Right renal cortex interstitium (tissue), 3 donors: ENCODE measurements at places on chromosomes 6 and 20.
A peak's percentile ranks its signal among the peaks of the same experiment; 100 is the strongest.

- no peak for DNase-seq
Observed at GRCh38 chr6:82882363-82883023, 183.1 kb downstream of the UBE3D start.

DNA sequence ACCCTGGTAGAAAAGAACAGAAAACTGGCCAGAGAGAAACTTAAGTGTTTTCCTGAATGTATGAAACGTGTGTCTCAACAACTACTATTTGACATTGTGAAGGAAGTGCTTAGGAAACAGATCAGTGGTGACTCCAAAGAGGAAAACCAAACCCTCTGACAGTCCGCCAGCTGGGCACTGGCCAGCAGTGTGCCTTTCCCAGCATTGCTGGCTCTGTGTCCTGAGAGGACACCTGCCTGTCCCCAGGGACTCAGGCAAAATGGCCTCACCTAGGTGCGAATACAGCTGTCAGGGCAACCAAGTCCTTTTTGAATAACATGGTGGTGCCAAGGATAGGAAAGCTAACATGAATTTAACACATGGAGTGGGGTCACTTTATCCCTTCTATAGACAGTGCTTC lies 72.5 kb downstream of the NDUFAF5 start:
- DNase-seq, result no peak

DNA sequence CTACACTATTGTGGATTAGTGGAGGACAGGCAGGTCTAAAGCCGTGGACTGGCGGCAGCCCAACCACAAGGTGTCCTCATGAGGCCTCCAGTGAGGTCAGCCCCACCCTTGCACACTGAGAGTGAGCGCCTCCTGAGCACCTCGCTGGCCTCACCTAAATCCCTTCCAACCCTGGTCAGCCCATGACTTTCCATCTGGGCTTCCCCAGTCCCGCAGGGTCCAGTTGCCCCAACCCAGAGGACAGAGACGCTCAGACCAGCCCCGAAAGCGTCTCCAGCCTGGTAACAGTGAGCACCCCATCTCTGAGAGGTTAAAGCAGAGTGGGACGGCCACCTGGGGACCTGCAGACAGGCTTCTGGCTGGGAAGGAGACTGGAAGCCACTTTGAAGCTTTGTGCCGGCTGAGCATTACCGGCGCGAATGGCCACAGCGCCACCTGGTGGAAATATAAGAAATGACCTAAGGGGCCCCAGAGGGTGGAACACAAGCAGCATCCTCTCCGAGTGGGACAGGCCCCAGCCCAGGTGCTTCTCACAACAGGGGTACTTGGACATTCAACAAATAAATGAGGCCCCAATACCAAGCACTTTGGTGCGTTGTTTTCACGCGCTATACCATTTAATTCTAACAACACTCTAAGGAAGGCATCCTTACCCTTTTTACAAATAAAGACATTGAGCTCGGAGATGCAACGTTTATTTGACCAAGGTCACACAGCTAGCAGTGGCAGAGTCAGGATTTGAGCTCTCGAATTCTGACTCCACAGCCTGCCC lies 65.7 kb upstream of the TOP1 start:
- peak; percentile 41 for DNase-seq

- no peak for DNase-seq
Observed at GRCh38 chr6:36719126-36719525, 21.5 kb downstream of the RAB44 start.

GRCh38 chr20:52242237-52243230 lies 51.0 kb upstream of the ZFP64 start:
- DNase-seq, result no peak

DNA sequence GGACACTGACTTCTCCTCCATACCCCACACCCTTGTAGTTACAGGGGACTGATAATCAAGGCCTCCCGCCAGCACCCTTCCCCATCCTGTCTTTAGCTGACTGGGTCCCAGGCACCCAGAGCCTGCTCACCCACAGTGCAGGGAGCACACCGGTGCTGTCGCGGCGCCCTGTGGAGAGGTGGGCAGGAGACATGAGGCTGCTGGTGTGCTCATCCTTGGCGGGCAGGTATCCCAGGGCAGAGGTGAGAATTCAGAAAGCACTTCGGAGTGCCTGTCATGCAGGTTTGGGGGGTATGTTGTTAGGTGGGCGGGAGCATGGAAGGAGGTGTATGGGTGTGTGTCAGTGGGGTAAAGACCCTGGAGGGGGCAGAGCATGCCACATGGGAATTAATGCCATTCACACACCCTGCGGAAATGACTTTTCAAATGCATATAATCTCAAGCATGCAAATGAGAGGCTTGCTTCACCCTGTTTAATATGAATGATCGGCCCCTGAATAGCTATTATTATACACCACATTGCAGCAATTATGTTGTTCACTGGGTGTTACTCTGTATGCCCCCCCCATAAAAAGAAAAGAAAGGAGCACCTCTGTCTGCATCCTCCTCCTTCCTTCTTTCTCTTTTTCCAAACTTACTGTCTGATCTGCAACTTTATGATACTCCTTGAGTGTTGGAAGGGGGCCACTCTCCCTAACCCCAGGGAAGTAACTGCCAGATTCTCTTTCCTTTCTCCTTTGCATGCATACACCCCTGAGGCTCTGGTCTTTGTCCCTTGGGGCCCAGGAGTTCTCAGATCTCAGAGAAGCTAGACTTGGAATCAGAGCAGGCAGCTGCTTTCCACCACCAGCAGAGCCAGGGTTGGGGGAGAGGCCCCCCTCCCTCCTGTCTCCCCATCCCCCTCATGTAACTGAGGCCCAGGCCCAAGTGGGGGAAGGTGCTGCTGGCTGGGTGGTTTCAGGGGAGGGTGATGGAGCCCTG lies 16.0 kb downstream of the FOXP4 start:
- no peak for DNase-seq

DNA sequence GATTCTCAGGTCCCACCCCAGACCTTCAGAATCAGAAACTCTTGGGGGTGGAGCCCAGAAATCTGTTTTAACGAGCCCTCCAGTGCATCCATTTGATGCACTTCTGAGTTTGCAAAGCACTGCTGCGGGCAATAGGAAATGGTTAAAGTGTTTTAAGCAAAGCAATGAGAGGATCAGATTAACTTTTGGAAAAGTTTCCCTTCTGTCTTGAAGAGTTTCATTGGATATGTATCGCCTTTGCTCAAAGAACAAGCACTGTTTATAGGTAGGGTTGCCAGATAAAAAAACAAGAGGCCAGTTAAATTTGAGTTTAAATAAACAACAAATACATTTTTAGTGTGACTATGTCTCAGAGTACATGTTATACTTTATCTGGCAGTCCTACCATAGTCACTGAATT lies 226.0 kb downstream of the BMP7 start:
- no peak for DNase-seq

DNA sequence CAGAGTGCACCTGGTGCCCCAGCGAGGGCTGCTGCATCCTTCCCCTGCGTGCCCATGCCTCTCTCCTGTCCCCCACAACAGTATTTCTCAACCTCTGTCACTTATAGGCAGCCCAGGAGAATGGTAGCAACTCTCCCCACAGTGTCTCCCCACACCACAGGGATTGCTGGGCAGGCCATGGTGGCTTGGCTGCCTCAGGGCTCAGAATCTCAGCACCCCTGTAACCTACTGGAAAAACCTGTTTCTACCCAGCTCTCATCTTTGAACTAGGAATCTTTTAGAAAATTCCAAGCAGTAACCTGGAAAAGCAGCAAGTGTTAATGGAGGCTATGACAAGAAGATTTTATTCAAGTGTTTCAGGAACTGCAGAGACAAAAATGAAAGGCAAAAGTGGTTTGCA lies 38.0 kb downstream of the CD164 start:
- DNase-seq, result no peak

- DNase-seq, result no peak
Observed at GRCh38 chr6:108127826-108128225, 38.0 kb upstream of the NR2E1 start.

DNA sequence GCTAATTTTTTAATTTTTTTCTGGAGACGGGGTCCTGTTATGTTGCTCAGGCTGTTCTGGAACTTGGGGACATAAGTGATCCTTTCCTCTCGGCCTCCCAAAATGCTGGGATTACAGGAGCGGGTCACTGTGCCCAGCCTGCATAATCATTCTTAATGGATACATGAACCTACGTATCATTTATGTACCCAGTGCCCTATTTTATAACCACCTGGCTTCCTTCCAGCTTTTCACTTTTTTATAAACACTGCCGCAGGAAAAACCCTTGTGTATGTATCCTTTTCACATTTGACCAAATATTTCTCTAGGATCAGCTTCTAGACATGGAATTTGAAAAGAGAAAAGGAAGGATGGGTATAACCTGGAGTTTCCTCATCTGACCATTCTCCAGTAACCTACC lies 85.6 kb upstream of the RIN2 start:
- no peak for DNase-seq

- DNase-seq, result no peak
Observed at GRCh38 chr6:34358389-34358905, 34.0 kb downstream of the NUDT3 start.

DNA sequence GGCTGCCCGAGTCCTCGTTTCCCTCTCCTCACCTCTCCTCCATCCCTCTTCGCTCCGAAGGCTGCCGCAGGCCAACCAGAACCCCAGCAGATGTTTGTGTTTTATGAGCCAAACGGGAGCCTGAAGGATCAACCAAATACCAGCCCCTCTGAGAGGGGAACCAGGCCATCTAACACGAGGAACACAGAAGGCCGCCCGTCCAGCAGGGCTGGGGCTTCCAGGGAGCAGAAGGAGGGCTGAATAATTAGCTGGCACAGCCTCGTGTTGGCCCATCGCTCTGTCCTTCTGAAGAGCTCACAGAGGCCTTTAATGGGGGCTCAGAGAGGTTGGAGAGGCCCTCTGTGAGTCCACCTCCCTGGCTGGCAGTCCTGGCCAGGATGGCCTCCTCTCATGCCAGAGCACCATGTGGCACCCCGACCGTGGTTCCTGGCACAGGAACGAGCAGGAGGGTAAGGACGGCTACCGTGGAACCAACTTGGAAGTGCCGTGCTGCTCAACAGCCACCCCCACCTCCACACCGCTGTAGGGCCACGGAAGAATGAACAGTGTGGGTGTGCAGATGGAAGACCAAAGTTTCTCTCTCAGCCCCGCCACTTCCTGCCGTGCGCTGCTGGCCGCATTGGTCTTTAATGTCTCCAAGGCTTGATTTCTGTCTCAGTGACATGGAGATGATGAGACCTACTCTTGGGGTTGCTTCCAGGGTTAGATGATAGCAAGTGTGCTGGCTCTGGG lies 155.2 kb downstream of the SCML4 start:
- no peak for DNase-seq

DNA sequence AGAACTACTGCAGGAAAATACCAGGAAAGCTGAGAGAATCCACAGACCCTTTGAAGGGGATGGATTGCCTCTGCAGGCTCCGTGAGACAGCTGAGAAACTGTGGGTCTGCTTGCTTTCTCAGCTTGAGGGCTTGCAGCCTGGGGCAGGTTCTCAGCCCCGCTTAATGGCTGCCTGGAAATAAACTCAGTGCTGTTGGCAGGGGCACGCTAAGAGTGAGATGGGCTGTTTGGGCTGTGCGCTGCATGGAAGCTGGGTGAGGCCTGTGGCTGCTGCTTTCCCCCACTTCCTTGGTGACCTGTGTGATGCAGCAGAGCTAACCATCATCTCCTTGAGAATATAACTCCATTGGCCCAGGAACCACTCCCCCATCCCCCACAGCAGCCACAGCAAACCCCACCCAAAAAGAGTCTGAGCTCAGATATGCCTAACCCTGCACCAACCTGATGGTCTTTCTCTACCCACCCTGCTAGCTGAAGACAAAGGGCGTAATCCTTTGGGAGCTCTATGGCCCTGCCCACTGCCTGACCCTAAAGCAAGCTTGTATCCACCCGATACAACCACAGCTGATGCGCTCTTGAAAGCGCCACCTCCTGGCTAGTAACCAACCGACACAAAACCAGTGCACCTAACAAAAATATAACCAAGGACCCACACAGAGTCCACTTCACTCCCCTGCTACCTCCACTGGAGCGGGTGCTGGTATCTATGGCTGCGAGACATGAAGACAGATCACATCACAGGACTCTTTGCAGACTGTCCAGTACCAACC lies 800.6 kb upstream of the MAP3K7 start:
- DNase-seq, result no peak

DNA sequence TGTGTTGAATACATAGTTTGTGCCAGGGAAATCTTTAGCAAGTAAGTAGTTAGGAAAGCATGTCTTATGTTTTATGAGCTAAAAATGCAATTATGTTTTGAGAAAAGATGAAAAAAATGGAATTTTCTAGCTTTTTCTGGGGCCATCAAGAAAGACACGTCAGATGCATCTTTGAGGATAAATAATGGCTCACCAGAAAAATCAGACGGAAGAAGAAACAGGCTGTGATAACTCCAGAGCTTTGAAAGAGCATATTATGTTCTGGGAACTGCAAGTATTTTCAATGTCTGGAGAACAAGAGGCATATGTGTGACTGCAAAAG lies 173.7 kb downstream of the CLVS2 start:
- DNase-seq, result no peak

- no peak for DNase-seq
Observed at GRCh38 chr6:157961832-157962575, 19.7 kb upstream of the SYNJ2 start.

DNA sequence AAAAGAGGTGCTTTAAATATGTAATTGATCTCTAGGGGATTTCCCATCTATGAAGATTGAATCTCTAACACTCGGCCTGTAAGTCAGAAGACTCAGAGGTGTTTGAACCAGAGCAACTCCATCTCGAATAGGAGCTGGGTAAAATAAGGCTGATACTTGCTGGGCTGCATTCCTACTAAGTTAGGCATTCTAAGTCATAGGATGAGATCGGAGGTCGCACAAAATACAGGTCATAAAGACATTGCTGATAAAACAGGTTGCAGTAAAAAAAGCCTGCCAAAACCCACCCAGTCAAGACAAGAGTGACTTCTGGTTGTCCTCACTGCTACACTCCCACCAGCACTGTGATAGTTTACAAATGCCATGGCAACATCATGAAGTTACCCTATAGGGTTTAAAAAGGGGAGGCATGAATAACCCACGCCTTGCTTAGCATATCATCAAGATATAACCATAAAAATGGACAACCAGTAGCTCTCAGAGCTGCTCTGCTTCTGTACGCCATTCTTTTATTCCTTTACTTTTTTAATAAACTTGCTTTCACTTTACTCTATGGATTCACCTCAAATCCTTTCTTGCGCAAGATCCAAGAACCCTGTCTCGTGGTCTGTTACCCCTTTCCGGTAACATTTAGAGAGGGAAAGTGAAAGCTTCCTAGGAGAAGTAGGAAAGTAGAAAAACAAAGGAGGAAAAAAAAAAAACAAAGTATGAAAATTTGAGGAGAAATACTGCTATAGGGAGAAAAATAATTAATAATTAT lies 129.7 kb upstream of the PHACTR1 start:
- no peak for DNase-seq
